ENCODE measurements at places on chromosomes 7 and 10.

GRCh38 chr7:142746264-142746663, 3.0 kb upstream of the PRSS1 start:
- no peak for DNase-seq

GRCh38 chr7:5773661-5774086, 7.8 kb downstream of the RNF216 start:
- no peak for DNase-seq

GRCh38 chr10:111756217-111757061, 427.1 kb downstream of the GPAM start:
- no peak for DNase-seq

GRCh38 chr7:962401-963081, 8.1 kb upstream of the ADAP1 start:
- DNase-seq = no peak

DNA sequence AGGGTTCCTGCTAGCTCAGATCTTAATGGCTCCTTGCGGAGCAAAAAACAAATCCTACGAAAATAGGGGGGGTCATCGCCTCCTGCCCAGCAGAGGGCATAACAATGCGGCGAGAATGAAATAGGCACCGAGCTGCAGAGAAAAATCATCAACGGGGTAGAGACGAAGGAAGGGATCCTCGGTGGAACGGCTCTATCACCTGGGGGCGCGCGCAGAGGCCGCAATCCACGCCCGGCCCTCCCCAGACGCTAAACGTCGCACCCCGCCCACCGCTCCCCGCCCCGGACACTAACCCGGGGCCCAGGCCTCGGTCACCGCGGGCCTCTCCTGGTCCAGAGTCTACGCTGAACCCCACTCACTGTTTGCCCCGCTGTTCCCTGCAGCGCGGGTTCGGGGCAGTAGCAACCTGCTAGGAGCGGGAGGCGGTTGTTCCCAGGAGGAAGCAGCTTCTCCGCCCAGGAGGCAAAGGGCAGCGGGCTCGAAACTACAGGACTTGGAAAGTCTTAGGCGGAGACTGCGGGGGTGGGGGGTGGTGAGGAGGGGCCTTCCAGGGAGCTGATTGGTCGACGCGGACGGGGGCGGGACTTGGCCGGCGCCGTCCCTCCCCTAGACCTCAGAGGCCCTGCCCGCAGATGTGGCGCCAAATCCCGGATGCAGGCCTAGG, at the start of gene TCAF1:
Gene TCAF1 (minus strand): TSS at position 509 of the 664 bp plus-strand sequence. CDS start 25,568 bp downstream, outside the sequence.
- DNase-seq = peak; percentile 97

DNA sequence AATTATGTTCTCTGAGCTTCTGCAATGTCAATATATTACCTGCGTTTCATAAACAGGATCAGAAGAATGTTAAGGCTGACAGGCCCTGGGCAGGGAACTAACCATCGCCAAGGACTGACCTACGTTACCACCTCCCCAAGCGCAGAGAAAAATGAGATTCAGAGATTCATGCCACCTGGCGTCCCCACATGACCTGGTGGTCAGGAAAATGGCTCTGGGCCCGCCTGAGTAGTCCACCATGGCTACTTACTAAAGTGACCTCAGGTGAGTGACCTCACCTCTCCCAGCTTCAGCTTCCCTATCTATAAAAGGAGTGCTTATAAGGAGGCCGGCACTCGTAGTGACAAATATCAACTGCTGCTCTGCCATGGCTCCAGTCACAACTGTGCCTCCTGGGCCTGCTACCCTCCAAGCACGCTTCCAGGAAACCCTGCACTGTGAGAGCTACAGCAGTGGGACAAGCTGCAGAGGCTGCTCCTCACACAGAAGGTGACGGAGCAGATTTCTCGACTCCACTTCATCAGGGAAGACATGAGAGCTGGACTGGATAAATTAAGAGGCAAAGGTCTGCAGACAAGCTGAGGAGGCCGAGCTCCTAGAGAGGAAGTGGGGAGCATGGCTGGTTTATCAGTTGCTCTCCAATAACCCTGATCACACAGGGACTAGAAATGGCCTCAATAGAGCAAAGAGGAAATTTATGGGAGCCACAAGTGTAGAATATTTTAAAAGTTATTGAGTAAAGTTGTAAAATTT, 103.0 kb downstream of the RNF216 start:
- no peak for DNase-seq

DNA sequence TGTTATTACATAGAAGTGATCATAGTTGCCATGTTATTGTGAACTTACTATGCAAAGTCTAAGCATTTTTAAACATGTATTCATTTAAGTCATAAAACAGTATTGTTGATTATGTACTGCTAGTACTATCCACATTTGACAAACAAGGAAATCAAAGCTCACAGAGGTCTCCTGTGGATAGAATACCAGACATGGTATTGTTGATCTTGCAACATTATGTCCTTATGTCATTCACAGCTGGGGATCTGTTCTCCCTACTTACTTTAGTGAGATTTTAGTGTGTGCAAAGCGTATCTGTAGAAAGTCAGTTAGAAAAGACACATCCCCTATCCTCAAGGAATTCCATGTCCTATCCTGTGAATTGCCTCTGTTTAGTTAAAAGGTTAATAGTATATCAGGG, 106.1 kb downstream of the SND1 start:
- DNase-seq = no peak

- DNase-seq = no peak
These were observed 273.1 kb upstream of the KCND2 start for GRCh38 chr7:119999738-120000475.

DNA sequence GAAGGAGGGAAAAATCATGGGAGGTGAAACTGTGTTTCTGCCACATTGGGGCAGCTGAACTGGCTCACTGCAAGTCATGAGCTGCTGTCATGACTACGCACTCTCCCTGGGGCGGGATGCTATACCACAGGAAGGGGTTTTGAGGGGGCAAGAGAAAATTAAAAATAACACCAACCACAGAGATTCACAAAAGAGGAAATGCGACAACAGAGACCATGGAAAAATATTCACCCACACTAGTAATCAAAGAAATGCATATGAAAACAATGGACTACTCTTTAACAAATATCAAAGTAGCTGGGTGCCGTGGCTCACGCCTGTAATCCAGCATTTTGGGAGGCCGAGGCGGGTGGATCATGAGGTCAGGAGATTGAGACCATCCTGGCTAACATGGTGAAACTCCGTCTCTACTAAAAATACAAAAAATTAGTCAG, 65.2 kb upstream of the TM9SF3 start:
- no peak for DNase-seq

GRCh38 chr7:150904011-150904909, 51.9 kb downstream of the AOC1 start:
- no peak for DNase-seq

GRCh38 chr10:98951269-98952000, 284.2 kb downstream of the HPSE2 start:
- no peak for DNase-seq

- no peak for DNase-seq
These were observed 4.5 kb upstream of the EEPD1 start for GRCh38 chr7:36148422-36149065.

- DNase-seq = no peak
These were observed 32.2 kb upstream of the COL13A1 start for GRCh38 chr10:69769395-69769992.

GRCh38 chr7:114910787-114911186, 11.1 kb upstream of the MDFIC start:
- no peak for DNase-seq

DNA sequence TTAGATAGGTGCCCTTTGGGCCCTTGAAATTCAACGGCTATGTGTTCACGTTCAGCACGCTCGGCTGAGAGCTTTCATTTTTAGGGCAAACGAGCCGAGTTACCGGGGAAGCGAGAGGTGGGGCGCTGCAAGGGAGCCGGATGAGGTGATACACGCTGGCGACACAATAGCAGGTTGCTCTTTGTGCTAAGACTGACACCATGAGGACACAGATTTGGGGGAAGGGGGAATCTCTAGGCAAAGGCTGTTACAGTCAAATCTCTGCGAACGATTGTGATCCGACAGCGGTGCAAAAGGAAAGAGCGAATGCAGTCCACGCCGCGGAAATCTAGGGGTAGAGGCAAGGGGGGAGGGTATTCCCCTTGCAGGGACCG, 667 bp downstream of the KLLN start:
- DNase-seq = no peak

DNA sequence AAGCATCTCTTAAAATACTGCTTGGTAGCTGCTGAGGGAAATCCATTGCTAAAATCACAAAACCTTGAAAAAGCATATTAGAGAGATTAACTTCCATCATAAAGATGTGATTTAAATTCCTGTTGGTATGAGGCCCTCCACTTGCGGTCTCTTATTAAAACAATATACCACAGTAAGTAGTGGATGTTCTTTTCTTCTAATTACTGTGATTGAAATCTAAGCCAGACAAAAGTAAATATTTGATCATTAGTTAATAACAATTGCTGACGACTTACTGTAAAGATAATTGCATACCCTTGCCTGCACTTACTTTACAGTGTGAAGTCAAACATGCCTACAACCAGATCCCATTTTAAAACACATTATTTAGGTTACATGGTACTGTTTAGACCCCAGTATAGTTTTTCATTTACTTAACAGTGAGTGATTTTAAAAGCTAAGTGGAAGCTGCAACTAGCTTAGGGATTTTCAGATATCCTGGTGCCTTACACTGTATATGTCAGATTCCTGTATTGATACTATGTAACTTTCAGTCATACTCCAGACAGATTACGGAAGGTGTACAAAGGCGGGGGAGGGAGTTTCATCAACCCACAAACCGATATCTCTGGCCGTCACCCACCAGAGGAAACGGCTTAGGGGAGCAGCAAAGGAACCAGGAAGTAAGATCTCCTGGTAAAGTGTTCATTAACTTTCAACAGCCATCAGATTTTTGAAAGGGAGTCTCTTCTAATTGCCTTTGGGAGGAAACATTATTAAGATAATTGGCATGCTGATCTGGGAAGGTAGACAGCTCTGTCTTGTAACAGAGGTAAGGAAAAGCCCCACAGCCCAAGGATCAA, 986 bp downstream of the NRP1 start:
- no peak for DNase-seq

DNA sequence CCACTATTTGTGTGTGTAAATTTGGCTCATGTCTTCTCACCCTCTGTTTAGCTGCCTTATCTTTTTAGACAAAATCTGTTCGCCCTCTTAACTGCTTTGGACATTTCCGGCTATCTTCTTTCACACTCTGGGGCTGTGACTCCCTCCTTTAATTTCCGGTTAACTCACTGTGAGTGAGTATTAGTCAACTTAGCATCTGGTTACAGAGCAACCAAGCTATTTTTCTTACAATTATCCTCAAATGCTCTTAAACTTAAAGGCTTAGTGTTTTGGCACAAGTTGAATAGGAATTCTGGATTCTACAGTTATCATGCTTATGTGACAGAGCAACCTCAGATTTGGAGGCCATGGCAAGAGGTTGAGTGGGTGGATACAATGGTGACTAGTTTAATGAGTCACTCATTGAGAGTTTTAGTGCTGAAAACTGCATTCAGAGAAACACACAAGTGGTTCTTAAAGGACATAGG, 177.6 kb upstream of the SEMA3A start:
- no peak for DNase-seq

- no peak for DNase-seq
These were observed 30.9 kb upstream of the CREB3L2 start for GRCh38 chr7:138032770-138033169.

GRCh38 chr7:28685644-28686417, 272.3 kb downstream of the TRIL start:
- DNase-seq = peak; percentile 80

DNA sequence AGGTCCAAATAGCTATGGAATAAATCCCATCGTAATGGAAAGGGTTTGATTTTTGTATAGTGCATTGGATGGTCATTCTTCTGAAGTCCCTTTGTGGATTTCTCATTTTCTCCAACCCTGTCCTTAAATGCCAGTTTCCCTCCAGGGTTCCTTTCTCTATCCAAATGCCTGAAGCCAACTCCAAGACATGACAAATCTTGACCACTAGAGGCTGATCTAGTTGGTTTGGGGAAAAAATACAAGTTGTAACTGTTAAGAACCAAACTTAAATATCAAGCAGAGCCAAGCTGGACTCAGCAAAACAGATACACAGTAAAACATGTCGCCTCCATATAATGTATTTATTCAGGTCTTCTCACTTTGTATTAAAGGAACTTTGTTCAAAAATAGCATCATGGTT, 28.7 kb downstream of the FRMD4A start:
- DNase-seq = no peak

GRCh38 chr7:104958371-104958865, 55.6 kb upstream of the KMT2E start:
- DNase-seq = no peak

GRCh38 chr10:11716686-11717085, 25.5 kb upstream of the ECHDC3 start:
- no peak for DNase-seq

DNA sequence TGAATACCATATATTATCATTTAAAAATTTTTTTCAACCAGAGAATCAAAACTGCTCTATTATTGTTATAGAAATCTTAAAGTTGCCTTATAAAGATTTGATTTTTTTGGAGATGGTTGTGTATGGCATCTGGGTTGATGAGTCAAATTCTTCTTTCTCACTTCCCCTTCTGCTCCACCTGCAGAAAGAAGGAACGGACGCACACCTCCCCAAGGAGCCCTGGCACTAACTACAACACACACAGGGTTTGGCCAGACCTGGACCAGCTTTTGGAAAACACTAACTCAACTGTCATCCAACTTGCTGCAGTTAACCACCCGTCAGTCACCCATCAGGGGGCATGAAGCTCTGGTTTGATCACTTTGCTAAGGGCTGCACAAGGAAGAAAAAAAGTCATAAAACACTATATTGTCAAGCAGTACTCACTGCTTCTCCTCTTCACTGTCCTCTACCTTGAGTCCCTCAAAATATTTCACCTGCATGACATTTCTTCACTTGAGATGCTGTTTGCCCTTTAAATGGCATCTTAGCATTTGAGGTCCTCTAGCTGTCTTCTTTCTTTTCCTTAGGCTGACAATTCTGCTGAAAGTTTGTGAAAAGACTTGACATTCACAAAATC, 266.7 kb upstream of the PHF14 start:
- no peak for DNase-seq

- DNase-seq = no peak
These were observed 260.8 kb upstream of the HABP2 start for GRCh38 chr10:113292086-113292485.

DNA sequence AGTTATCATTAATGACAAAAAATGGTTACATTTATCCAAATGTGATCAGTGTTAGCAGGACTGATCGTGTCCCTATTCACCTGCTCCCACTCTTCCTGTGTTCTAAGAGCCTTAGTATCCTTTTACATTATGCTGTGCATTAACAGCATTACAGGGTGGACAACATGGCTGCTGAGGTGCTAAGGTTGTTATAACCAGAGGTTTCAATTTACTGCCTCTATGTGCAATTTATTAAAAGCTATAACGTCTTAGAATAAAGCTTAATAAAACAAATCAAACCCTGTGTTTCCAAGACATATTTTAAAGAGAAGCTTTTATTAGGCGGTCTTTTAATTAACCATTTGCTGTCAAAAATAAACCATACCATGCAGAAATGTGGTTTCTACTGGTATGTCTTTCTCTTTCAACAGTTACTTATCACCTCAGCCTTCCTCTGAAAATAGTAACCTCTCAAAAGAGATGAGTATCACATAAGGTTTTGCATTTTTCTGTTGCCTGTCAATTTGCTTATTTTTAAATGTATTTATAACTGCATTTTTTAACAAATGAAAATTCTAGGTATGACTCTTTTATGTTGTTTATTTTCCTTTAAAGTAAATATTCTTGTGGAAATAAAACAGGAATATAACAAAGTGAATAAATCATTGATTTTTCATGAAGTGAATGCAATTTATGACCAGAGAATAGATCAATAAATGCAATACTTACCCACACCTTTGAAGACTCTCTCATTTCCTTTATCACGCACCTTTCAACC, 849.8 kb upstream of the SORCS1 start:
- DNase-seq = no peak

Measured in NCI-H2107 (cell line).